ENCODE measurements at places on chromosomes 7 and 10. TPM values are rescaled to one million over a fixed set of nuclear protein-coding genes. Genes with fewer than 3 reads are reported as not detected.
A peak's percentile ranks its signal among the peaks of the same experiment; 100 is the strongest.

- H3K27ac ChIP-seq, result no peak overlapping the region
- H3K4me3 ChIP-seq, result no peak overlapping the region
- H3K27me3 ChIP-seq, result no peaks in the 10 kb centered on the region
Measured at GRCh38 chr10:35217455-35217854, 90.8 kb downstream of the CREM start.

GRCh38 chr7:50978633-50979215, 196.0 kb upstream of the GRB10 start:
- H3K4me1 ChIP-seq, result no peaks in the 10 kb centered on the region
- H3K36me3 ChIP-seq, result no peaks in the 10 kb centered on the region
- H3K27me3 ChIP-seq, result peaks cover 5% of the 10 kb centered on the region
- no peak overlapping the region for H3K4me3 ChIP-seq
- H3K27ac ChIP-seq, result no peak overlapping the region
- no peak for DNase-seq

DNA sequence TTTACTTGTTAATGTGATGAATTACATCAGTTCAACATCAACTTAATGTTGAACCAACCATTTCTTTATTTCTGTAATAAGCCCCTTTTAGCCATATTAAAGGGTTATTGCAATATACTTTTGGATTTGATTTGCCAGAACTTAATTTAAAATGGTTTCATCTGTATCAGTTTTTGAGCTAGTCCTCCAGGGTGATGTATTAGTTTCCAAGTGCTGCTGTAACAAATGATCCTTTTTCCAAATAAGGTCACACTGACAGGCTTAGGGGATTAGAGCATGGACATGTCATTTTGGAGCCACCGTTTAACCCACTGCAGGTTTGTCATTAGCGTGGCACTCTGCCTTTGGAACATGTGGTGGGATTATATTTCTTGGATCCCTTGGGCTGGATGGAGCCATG, 244.8 kb upstream of the PLPP4 start:
- no peaks in the 10 kb centered on the region for H3K27me3 ChIP-seq
- no peak overlapping the region for H3K4me3 ChIP-seq
- no peaks in the 10 kb centered on the region for H3K4me1 ChIP-seq
- DNase-seq, result no peak

- peaks cover 20% of the 10 kb centered on the region for H3K36me3 ChIP-seq
- peaks cover 22% of the 10 kb centered on the region for H3K4me1 ChIP-seq
- H3K27me3 ChIP-seq, result no peaks in the 10 kb centered on the region
Measured at GRCh38 chr7:100866729-100867039, 503 bp upstream of the TRIP6 start.

DNA sequence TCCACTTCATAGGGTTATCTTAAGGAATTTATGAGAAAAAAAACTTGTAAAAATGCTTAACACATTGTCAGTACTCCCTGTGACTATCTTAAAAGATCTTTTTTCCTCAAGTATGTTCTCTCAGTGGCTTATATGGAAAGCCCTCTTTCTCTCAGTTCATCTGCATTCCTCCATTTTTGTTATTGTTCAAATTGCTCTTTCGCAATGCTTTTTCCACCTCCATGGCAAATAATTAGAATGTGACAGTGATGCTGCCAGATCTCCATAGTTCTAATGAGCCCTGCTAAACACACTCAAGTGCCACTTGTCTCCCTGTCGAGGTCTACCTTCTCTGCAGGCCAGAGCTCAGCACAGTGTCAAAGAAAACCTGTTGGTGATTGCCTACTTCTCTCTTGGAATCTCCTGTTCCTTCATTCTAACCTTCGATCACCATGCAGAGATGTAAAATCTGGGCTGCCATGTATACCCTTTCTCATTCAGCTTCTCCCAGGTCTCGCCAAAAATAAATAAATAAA, 37.2 kb upstream of the ABCB5 start:
- H3K4me1 ChIP-seq, result no peaks in the 10 kb centered on the region
- H3K27ac ChIP-seq, result no peak overlapping the region
- peaks cover 2% of the 10 kb centered on the region for H3K27me3 ChIP-seq
- no peak overlapping the region for H3K4me3 ChIP-seq
- no peak for DNase-seq

DNA sequence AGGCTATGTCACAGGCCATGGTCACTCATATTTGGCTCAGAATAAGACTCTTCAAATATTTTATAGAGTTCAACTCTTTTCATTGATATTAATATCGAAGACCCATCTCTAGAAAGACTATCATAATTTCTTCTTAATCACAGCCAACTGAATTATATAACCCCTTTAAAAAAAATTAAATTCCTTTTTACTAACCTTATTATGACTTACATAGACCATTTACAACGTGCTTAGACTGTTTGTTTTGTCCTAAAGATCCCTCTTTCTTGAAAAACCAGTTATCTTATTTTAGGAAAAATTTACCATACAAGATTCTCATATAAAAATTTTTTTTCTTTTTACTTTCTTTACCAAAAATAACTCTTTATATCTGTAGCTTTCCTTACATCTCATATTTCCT, 10.2 kb upstream of the TMEM254 start:
- H3K4me1 ChIP-seq, result no peaks in the 10 kb centered on the region
- H3K36me3 ChIP-seq, result no peaks in the 10 kb centered on the region
- no peak for DNase-seq
- H3K27me3 ChIP-seq, result no peaks in the 10 kb centered on the region
- no peak overlapping the region for H3K4me3 ChIP-seq

DNA sequence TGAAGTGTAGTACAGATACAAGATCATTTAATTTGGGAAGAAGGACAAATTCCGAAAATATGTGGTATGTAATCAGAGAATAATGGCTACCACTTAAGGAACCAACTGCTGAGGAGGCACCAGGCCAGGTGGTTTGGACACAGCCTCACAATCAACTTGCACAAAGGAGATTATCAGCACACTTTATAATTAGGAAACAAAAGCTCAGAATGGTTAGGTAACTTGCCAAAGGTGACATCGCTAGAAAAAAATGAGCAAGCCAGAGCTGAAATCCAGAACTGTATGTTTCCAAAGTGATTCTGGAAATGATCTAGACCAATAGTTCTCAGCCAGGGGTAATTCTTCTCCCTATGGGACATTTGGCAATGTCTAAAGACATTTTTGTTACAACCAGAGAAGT, 36.6 kb downstream of the ERCC6 start:
- DNase-seq, result no peak
- H3K4me3 ChIP-seq, result no peak overlapping the region
- peaks cover 5% of the 10 kb centered on the region for H3K27me3 ChIP-seq
- H3K36me3 ChIP-seq, result peaks cover 9% of the 10 kb centered on the region
- H3K27ac ChIP-seq, result no peak overlapping the region

GRCh38 chr7:122827763-122828162, 58.5 kb downstream of the CADPS2 start:
- no peaks in the 10 kb centered on the region for H3K36me3 ChIP-seq
- no peak overlapping the region for H3K4me3 ChIP-seq
- H3K4me1 ChIP-seq, result no peaks in the 10 kb centered on the region
- no peak overlapping the region for H3K27ac ChIP-seq

DNA sequence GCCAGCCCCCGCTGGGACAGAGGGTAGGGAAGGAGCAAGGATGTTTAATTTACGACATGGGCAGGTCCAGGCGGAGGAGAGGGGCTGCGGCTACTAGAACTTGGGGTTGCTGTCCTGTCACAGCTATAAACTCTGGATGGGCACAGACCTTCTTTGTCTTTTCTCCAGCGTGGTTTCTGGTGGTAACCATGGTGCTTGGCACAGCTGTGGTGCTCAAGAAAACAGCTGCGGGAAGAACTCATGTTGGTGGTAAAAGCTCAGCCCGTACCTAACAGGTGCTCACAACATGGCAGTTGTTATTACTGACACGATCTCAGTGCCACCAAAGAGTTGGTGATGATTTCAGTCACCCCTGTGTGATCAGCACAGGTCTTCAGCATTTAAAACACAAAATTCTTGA, 13.8 kb downstream of the BAIAP2L1 start:
- no peaks in the 10 kb centered on the region for H3K36me3 ChIP-seq
- H3K27me3 ChIP-seq, result peaks cover 2% of the 10 kb centered on the region
- no peak overlapping the region for H3K27ac ChIP-seq
- no peaks in the 10 kb centered on the region for H3K4me1 ChIP-seq
- no peak for DNase-seq
- no peak overlapping the region for H3K4me3 ChIP-seq

GRCh38 chr10:122165484-122166276, 105.4 kb upstream of the BTBD16 start:
- no peak overlapping the region for H3K4me3 ChIP-seq
- no peak overlapping the region for H3K27ac ChIP-seq
- peaks cover 6% of the 10 kb centered on the region for H3K4me1 ChIP-seq
- H3K36me3 ChIP-seq, result no peaks in the 10 kb centered on the region
- no peak for DNase-seq

- no peak overlapping the region for H3K4me3 ChIP-seq
- H3K27ac ChIP-seq, result no peak overlapping the region
- H3K4me1 ChIP-seq, result no peaks in the 10 kb centered on the region
Measured at GRCh38 chr7:146772601-146773000, 656.0 kb downstream of the CNTNAP2 start.

DNA sequence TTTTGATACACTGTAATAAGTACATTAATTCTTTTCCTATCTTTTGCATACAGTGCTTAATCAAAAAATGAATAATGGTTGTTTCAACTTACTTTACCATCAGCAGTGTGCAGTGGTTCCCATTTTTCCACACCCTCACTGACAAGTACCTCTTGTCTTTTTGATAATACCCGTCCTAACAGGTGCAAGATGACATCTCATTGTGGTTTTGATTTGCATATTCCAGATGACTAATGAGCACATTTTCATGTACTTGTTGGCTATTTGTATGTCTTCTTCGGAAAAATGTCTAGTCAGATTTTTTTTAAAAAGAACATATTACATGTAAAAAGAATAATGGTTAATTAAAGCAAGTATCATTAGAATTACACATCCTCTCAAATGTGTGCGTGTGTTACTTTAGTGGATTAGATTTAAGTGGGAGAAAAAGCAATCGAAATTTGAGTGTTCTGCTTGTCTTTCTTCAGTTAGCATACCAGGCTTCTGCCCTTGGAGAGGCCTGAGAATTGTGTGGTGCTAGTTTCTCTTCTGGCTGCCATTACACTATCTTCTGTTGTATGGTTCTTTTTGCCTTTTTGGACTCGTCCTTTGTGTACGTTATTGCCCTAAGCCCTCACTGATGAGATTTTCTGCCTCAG, 291.2 kb downstream of the AUTS2 start:
- DNase-seq, result no peak
- H3K27me3 ChIP-seq, result no peaks in the 10 kb centered on the region
- H3K4me1 ChIP-seq, result peaks cover 6% of the 10 kb centered on the region

DNA sequence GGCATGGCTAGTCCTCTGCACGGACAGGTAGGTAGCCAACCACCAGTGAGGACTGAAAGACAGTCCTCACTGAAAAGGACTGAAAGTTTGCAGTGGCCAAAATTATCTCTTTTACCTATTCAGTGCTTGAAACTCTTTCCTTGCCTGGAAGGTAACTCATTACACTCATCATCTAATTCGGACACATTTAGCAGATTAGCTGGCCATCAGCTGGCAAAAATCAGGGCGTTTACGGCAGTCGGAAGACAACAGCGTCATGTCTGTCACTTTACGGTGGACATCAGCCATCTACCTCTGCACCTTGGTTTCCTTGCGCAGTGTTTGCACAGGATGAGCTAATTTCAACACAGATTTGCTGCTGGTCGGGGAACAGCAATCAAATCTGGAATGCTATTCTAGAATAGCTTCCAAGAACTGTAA, 740 bp downstream of the ANXA7 start:
- peak overlapping the region; percentile 93 for H3K27ac ChIP-seq
- H3K4me1 ChIP-seq, result peaks cover 53% of the 10 kb centered on the region
- H3K36me3 ChIP-seq, result peaks cover 18% of the 10 kb centered on the region
- H3K4me3 ChIP-seq, result peak overlapping the region; percentile 94
- DNase-seq, result peak; percentile 63

The PNLIP gene
- total RNA-seq, result not detected

Measured in activated CD4-positive, alpha-beta T cell treated with anti-CD3 and anti-CD28 coated beads for 36 hours (primary cell).